Stimulated activated CD4-positive, alpha-beta T cell treated with anti-CD3 and anti-CD28 coated beads, Interleukin-1b, Interleukin-23, amount 100 ng/mL, for 24 hours (primary cell): ENCODE measurements at places on chromosomes 2 and 18.
A peak's percentile ranks its signal among the peaks of the same experiment; 100 is the strongest.

DNA sequence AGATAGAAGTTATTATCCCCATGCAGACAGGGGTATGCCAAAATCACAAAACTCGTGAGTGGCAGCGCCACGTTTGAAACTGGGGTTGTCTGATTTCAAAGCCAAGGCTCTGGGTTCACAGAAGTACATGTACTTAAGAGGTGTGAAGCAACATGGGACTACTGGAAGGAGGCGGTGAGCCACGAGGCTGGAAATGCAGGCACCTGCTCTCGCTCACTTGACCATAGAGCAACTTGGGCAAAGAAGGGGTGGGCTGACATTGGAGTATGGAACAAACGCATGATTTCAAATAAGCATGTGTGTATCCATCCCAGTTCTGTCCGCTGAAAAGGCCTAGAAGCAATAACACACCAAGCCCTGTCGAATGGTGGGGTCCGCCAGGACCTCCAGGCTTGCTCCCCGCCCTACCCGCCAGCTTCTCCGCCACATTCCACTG is 593 bp upstream of the ACTR2 start:
- DNase-seq = no peak

DNA sequence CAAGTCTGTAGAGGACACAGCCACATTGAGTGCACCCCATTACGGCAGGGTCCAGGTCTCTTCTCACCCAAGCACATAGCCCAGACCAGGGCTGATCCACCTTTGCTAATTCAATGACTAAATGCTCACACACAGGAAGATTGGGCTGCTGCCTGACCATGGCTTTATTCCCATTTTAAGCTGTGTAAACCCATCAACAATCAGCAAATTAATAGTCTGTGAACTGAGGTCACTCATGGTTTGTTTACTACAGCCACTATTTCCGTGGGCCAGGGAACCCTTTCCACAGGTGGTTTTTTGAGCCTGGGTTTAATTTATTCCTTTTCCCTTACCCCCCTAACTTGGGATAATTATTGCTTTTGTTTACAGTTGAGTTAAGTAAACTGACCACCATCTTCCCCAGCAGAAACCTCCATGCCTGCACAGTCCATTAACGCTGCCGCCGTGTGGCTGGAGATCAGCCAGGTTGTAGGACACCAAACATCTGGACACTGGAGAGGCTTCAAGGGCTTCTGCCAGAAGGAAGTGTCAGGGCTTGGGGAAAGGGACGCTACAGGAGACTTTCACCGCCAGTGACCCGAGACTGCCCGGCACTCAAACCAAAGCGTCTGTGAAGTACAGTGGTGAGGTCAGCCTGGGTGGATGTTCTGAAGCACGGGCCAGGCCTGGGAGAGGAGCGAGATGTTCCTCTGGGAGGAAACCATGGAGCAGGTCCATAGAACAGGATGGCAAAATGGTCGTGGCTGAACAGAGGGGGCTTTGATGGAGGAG is 282.9 kb downstream of the DYSF start:
- no peak for DNase-seq

GRCh38 chr2:159045545-159046454 is 77.4 kb downstream of the TANC1 start:
- no peak for DNase-seq

DNA sequence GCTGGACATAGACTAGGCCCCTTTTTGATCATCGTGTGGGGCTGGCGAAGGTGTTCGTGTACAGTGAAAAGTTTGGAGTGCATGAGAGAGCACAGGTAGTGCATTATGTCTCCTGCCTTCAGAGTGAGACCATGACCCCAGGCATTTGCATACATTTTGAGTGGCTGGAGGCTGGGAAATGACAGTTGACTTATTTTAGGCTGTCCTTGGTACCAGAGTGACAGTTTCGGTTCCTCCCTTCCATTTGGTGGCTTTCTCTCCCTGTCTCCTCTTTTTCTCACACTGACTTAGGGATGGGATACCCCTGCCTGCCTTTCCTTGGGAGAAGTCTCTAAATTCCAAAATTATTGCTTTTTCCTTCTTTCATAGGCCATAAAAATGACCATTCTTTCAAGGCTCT is 20.1 kb downstream of the SERPINB12 start:
- no peak for DNase-seq

GRCh38 chr2:134453476-134453875 is 199.6 kb downstream of the MGAT5 start:
- no peak for DNase-seq

DNA sequence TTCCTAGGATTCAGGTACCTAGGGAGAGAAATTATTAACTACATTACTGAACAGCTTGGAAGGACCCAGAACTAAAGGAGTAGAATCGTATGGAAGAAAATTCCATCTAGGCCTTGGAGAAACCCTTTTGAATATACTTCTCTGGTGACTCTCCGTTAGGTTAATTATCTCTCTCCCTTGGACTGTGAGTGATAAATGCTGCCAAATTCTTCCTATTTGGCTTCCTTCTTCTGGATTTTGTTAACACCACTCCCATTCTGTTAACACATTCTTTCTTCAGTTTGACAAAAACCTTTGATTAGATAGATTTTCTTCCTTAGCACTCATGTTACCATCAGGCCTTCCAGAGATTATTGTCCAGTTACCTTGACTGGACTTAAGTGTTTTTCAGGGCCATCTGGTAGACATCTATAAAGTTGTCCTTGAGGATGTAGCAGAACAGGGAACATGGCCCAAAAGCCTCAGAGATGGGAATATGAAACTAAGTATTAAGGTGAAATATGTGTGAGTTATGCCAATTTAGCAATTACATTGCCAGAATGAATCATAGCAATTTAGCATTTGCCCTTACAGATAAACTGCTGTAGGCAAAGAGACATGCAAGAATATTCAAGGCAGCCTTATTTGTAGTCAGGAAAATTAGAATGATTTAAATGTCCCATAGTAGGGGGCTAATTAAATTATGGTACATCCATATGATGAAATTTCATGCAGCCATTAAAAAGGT is 6.7 kb downstream of the CYP27A1 start:
- no peak for DNase-seq

DNA sequence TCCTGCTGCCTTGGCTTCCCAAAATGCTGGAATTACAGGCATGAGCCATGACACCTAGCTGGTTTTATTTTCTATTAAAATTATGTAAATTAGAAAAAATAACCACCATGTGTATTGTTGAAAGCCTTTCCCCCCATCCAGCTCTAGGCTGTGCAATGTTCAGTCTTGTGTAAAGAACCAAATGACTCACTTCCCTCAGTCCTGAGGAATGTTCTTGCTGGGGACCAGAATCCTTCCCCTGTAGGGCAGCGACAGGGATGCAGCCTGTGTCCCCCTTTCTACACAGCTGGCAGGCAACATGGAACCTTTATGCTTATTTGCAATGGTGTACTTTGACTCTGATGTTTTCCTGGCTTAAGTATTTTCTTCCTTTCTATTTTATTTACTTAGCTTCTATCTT is 29.4 kb downstream of the AOX1 start:
- no peak for DNase-seq

GRCh38 chr2:15142069-15142689 is 419.0 kb downstream of the NBAS start:
- DNase-seq = peak; percentile 49
